SJSA1 (cell line): ENCODE measurements at places on chromosomes 1 and 21. TPM values are rescaled to one million over a fixed set of nuclear protein-coding genes. Genes with fewer than 3 reads are reported as not detected.

Gene INTS3
- total RNA-seq: 17.2 and 23.4 TPM in 2 replicates

GRCh38 chr1:115145226-115145625 is 55.9 kb upstream of the TSPAN2 start:
- no peak overlapping the region for H3K4me3 ChIP-seq
- no peaks in the 10 kb centered on the region for H3K36me3 ChIP-seq
- peaks cover 41% of the 10 kb centered on the region for H3K4me1 ChIP-seq
- H3K27ac ChIP-seq: peak overlapping the region; percentile 85
- H3K27me3 ChIP-seq: no peaks in the 10 kb centered on the region
- DNase-seq: peak; percentile 95

DNA sequence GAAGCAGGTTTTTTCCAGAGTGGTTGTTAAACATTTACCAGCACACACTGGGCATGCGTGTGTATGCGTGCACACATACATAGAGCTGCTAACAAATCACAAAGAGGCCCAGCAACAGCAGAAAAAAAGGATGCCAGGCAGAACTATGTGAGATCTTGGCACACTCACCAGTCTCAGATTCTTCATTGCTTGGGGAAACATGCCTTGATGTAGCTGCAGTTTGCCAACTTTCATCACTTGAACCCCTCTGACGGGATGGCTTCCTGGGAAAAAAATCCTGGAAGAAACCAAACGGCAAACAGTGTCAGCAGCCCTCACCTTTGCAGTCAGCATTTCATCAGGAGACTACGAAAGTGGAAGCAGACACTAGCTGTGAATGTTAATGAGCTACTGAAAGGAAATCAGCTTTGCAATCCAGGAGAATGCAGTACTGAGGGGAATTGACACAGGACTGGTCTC is 609.1 kb downstream of the KIF26B start:
- H3K27me3 ChIP-seq: no peaks in the 10 kb centered on the region
- H3K36me3 ChIP-seq: no peaks in the 10 kb centered on the region
- H3K4me1 ChIP-seq: peaks cover 13% of the 10 kb centered on the region
- no peak overlapping the region for H3K27ac ChIP-seq

DNA sequence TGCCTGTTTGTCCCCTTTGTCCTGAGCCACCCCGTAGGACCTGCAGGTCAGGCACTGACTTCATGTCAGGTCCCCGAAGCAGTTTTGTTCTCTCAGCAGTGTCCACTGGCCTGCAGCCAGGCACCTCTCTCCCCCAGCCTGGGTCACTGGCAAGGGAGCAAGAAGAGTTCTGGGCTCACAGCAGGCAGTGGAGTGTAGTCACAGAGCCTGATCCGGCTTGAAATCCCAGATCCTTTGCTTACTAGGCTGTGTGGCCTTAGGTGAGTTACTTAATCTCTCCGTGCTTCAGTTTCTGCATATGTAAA is 34.2 kb downstream of the L1TD1 start:
- H3K27me3 ChIP-seq: no peaks in the 10 kb centered on the region
- H3K4me1 ChIP-seq: no peaks in the 10 kb centered on the region
- H3K27ac ChIP-seq: no peak overlapping the region

GRCh38 chr1:232718928-232719927 is 86.0 kb upstream of the MAP10 start:
- H3K4me1 ChIP-seq: peaks cover 4% of the 10 kb centered on the region; the same call in 1 of the 2 replicates
- H3K4me3 ChIP-seq: no peak overlapping the region
- no peaks in the 10 kb centered on the region for H3K27me3 ChIP-seq
- H3K27ac ChIP-seq: no peak overlapping the region
- no peaks in the 10 kb centered on the region for H3K36me3 ChIP-seq
